NCI-H69 (cell line): ENCODE measurements at places on chromosomes 4 and X.

DNA sequence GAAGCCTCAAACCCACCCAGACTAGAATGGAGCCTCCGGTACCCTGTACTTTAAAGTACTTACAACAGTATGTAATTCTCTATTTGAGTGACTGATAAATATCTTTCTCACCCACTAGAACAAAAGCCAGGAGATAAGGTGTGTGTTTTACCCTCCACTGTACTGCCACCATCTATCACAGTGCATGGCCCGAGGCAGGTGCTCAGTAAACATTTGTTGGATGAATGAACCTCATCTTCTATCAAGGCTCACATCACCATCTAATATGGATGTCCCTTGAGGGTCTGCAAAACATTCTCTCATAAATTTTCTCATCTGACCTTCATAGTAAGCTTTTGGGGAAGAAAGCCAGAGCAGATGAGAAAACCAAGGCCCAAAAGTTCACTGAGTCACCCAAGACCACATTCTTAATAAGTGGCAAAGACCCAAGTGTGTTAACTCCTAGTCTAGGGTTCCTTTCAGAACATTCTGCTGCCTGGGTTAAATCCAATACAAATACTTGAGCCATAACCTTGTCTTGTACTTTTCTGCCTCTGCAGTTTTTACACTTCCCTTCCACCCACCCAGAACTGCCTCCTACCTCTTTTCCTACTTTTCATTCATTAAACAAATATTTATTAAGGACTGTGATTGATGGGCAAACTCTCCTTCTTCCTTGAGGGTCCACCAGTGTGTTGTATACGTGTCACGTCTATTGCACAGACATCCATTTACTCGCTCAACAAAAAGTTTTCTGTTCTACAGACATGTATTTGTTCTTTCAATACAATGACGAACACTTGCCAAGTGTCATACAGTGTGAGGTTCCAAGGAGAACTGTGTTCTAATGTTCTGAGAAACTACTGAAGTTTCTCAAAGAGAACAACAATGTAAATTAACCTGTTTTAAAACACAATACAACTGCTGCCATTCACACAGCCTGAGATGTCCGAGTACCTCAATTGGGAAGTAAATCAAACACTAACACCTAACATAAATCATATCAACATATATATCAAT lies 35.7 kb downstream of the APBB2 start:
- peak; percentile 71 for DNase-seq

GRCh38 chr4:146059865-146060264 lies 115.7 kb upstream of the LSM6 start:
- peak; percentile 29 for DNase-seq

DNA sequence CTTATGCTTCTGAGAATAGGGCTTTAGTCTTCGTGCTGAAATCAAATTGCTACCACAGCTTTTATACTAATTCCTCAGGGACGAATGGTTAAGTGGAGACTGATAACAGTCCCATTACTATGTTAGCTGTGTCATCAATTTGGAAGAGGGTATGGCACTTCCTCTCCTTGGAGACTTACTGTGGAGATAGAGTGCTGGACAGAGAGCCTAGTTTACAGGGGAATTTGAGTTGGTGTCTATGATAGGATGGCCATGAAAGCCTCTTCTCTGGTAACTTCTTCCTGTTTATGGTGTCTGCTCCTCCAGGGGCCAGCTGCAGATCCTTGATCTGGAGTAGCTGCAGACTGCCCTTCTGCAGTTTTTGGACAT lies 167.7 kb downstream of the ZNF518B start:
- DNase-seq: no peak

GRCh38 chr4:152162331-152162697 lies 373.6 kb downstream of the FBXW7 start:
- no peak for DNase-seq

GRCh38 chr4:115418635-115419396 lies 305.4 kb upstream of the NDST4 start:
- no peak for DNase-seq

DNA sequence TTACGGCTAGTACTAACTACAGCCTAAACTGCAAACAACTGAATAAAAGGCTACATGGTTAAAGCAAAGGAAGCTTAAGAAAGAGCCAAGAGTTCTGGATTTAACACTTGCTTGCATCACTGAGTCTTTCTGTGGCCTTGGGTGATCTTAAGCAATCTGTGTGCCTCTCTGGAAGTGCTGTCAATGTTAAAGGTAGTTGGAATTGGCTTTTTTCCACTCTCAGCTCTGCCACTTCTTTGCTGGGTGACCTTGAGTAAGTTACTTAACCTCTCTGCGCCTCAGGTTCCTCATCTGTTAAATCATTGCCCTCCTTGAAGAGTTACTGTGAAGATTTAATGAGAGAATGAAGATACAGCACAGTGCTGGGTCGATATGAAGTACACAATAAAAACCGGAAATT lies 15.7 kb downstream of the SLC2A9 start:
- DNase-seq: no peak

- no peak for DNase-seq
Observed at GRCh38 chr4:152565333-152565732, 29.4 kb upstream of the FBXW7 start.

DNA sequence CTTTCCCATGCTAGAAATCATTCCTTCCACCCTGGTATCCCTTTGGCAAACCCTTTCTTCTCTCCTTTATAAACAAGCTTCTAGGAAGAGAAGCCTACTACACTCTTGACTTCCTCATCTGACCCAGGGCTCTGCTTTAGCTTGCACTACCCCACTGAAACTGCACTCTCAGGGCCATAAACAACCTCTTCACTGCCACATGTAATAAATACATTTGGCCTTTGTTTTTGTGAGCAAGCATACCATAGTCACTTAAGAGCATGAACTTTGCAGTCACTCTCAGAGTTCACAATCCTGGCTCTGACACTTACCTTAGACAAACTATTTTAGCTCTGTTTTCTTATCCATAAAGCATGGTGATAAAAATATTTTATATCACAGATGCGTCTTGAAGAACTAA lies 50.7 kb upstream of the USP38 start:
- DNase-seq: no peak

DNA sequence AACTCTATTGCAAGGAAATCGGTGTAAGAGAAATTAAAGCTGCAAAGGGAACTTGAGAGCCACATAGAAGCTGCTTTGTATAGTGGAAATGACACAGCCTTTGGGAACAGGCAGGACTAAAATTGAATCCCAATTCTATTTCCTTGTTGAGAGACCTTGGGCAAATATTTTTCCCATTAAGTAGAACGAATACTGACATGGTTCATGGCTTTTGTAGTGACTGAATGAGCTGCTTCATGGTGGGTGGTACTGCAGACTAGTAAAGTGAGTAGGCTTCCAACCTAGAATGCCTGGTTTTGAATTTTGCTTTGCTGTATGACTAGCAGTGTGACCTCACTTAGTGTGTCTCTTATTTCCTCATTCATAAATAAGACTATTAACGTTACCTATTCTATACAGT lies 182.2 kb upstream of the KCNIP4 start:
- peak; percentile 12 for DNase-seq

DNA sequence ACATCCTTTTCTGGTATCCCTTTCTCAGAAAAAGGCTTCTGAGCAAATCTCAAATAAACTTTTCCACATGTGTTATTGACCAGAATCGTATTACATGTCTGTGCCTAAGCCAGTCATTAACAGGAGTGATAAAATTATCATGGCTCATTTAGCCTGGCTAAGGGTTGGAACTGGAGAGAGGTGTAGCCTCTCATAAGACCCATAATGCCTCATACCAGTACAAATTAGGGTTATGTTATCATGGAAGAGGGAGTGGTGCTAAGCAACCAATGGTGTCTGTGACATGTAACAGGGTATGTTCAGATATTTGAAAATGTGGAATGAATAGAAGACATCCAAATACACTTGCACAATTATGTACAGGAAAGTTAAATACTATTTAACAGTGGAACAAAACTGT lies 99.6 kb upstream of the CCDC160 start:
- DNase-seq: no peak

DNA sequence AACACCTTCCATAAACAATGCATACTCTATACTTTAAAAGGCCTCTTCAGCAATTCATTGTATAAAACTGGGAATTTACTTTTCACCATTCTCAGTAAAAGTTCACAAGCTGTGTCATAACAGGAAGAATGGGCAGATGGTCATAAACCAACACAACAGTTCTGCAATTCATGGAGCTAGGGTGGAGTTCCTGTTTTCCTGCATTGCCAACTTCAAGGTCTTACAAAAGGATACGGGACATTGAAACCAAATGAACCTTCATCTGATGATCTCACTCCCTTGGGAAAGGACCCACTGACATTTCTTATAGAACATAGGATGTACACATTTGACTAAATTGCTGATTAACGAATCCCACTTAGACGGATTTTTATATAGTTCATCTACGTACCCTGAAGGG lies 4.1 kb downstream of the KDR start:
- DNase-seq: no peak

- no peak for DNase-seq
Observed at GRCh38 chr4:94306713-94307112, 35.9 kb downstream of the HPGDS start.

DNA sequence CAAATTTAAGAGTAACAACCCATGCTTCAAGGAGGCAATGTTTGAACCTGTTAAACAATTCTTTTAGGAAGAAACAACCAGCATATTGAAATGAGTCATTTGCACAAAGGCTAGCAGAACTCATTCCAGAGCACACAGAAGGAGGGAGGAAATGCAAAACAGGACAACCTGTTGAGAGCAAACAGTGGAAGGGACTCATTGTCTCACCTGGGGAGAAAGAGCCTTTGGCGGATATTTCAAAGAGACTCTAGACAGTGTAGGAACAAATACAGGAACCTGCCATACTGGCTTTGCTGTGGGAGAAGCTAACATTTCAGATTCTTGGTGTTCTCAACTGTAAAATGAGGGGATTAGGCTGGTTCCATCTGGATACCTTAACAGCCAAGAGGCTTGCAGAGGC lies 14.8 kb upstream of the RASGEF1B start:
- peak; percentile 81 for DNase-seq

- no peak for DNase-seq
Observed at GRCh38 chr4:48247142-48247877, 22.3 kb downstream of the TEC start.

DNA sequence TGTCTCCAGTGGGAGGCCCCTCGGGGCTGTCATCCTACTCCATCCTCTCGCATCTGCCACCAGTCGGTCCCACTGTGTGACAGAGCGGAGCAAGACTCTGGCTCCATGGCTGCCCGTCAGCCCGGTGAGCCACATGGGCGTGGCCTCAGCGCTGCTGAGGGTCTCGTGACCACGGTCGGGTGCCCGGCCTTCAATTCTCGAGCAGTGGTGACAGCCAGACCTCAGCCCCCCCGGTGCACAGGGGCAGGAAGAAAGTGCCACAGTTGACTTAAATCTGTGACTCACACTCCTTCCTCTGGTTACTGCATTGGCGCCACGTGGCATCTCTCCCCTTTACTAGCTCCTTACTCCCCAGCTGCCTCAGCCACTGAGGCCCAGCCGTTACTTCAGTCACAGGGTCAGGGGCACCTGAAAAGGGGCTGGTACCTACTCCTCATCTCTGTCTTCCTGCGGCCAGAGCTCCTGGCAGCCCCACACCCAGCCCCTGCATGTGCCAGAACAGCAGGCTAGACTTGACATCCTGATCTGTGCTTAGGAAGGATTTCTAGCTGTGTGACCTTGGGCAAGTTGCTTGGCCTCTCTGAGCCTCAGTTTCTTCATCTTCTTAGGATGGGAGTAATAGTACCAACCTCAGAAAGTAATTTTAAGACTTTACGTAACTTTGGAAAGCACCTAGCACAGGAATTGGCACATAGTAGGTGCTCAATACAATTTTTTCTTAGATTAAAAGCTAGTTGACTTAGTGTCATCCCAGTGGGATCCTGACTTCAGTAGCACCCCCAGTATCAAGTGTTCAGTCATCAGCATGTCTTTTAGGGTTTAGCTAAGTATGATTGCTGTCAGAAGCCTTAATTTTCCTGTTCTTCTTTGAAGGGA lies 66.1 kb downstream of the TNIP2 start:
- no peak for DNase-seq

DNA sequence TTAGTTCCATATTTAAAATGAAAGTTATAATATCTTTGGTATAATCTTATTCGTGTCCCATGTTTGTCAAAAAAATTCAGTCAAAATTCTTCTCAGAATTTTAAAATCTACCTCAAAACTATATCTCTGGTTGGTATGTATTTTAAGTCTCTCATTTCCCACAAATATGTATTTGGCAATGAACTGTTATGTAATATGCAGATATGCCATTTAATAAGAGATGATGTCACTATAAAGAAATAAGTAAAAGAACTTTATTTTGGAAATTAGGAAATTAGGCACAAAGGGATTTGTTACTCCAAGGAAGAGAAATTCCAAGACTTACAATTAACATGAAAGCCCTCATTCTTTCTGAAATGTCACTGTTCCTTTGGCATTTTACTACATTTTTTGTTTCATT lies 15.3 kb downstream of the SNCA start:
- no peak for DNase-seq

GRCh38 chrX:40467454-40467853 lies 113.3 kb upstream of the ATP6AP2 start:
- DNase-seq: no peak

DNA sequence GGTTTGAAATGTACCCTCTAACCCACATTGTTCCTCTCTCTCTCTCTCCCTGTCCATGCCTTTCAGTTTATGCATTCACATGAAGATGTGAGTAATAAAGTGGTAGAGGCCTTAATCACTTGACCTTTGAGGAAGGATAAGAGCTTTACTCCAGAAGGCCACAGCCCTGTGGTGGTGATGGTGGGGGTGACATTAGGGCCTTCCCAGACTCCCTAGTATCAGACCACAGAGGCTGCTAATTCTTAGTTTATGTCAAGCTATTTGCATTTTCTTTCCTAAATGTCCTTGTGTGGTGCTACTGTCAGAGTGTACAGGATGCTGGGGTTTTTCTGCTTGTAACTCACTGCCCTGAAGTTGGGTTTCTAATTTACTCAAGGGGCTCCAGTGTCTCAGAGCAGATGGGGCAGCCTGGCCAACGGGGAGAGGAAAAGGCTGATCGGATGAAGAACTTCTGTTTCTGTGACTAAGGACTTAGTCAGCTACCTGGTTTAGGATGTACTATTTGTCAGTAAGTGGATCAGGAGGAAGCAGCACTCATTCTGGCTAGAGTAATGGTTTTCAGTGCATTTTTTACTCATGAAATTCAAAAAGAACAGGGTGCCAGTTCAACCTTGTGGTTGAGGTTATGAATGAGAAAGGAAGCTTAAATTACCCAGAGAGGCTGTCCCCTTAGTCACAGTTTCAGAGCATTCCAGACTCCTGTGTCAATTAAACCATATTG lies 509.6 kb upstream of the DIPK2B start:
- DNase-seq: no peak

DNA sequence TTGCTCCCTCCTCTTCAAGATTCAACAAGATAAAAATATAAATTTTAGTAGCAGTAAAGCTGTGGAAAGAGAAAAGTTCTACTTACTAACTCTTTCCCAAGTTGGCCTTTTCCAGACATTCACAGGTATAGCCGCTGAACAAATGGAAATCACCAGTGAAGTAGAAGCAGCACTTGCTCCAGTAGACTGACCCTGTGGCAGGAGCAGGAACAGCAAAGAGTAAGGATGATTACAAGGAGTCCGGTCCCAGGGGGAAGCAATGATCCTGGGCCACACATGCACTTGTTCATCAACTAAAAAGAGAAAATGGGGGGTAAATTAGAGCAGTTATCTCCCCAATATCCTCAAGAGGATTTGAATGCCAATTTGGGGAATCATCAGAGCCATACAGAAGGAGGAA lies 184.9 kb downstream of the NAF1 start:
- DNase-seq: no peak

GRCh38 chr4:16078195-16078760 lies 5.5 kb downstream of the PROM1 start:
- DNase-seq: no peak

GRCh38 chr4:148395771-148396170 lies 46.4 kb downstream of the NR3C2 start:
- no peak for DNase-seq
